ENCODE measurements at places on chromosomes 7 and 10.

- no peak for DNase-seq
These were observed 51.9 kb upstream of the A1CF start for GRCh38 chr10:50937230-50937907.

DNA sequence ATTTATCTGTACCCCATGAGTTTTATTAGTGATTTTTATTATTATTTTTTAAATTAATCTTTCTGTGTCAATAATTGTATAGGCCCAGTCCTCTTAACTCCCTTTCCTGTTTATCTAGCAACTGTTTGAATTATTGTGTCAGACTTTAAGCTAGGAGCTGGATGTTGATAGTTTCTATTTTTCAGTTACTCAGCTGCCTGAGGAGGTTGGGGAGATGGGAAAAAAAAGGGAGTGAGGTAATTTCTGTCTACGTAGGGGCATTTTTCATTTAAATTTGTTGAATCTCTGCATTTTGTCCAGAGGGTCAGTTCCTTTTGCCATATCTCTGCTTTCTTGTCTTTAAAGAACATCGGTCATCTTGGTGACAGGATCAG lies 5.0 kb upstream of the ZNF518A start:
- DNase-seq = no peak

- DNase-seq = no peak
These were observed 85.4 kb downstream of the CDK6 start for GRCh38 chr7:92750946-92751345.

- no peak for DNase-seq
These were observed 5.0 kb downstream of the AKR1B10 start for GRCh38 chr7:134532180-134532953.

- no peak for DNase-seq
These were observed 12.0 kb upstream of the DHTKD1 start for GRCh38 chr10:12056748-12057147.

DNA sequence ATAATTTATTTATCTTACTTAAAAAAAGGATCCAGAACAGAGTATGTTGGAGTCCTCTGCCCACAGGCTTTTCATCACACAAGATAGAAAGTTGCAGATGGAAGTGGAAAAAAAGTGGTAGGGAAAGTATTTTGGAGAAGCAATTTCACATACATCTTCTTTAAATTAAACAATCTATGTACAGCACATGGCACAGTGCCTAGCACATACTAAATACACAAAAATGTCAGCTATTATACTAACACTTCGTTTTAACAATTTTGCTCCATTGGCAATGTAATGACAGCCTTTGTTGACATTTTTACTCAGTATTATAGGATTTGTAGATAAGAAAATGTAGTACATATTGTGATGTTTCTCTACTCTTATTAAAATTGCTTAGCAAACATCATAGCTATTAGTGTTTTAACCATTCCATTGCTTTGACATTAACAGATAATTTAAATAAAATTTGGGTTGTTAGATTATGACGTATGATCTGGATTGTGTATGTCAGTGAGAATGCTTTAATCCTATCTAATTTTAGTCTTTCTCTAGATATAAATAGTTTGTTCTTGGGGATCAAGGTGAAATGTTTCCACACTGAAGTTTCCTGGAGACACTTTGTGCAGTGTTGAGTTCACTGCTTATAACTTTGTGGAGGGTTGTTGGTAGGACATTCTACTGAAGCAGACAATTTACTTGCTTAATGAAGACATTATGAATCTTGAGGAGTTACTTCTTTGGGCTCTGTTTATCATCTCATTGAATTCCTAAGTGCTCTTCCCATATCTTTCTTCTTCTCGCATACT lies 202.8 kb upstream of the DKK1 start:
- no peak for DNase-seq

DNA sequence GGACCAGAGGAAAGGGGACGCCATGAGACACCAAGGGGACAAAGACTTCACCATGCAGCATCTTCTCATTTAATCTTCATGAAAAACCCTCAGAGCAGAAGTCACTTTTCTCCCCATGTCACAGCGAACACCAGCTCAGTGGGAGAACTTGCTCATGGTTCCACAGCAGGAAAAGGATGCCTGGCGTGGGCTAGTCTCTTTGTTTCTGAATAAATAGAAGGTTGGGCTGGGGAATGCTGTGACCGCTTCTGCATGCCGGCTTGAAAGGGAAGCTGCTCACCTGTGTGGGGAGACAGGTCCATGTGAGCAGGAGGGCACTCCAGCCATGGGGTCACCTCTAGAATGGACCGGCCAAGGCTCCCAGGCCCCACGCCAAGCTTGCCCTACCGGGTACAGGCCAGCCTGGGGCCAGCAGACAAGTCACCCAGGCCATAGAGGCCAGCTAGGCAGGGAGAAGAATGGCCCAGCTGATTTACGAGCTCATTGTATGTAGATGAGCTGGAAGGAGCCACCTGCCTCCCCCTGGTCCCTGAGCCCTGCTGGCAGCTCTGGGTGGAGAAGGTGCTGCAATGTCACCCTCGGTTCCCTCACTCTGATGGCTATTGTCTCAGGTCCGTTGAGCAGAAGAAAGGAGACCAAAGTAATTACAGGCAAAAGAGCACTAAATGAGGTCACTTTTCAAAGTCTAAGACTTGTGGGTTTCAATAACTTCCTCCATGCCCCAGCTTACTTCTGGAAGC lies 82.0 kb upstream of the PDZD8 start:
- DNase-seq = no peak

DNA sequence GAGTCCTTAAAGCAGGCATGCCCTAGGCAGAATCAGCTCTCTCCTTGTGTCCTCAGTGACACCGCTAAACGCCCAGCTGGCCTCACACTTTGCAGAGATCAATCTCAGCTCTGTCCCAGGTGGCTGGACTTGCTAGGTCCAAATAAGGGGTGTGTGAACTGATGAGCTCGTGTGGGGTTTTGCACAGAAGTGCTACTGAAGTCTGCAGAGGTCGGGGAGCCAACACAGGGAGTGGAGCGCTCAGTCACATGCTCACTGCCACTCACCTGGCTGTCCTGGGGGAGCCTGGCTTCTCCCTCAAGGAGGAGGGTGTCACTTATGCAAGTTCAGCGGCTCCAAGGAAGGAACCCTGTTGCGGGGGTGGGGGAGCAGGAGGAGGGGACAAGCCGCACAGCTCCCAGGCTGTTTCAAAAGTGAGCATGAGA lies 2.0 kb downstream of the ELN start:
- DNase-seq = no peak

- DNase-seq = no peak
These were observed 44.9 kb downstream of the PPP1R3C start for GRCh38 chr10:91587710-91588638.

DNA sequence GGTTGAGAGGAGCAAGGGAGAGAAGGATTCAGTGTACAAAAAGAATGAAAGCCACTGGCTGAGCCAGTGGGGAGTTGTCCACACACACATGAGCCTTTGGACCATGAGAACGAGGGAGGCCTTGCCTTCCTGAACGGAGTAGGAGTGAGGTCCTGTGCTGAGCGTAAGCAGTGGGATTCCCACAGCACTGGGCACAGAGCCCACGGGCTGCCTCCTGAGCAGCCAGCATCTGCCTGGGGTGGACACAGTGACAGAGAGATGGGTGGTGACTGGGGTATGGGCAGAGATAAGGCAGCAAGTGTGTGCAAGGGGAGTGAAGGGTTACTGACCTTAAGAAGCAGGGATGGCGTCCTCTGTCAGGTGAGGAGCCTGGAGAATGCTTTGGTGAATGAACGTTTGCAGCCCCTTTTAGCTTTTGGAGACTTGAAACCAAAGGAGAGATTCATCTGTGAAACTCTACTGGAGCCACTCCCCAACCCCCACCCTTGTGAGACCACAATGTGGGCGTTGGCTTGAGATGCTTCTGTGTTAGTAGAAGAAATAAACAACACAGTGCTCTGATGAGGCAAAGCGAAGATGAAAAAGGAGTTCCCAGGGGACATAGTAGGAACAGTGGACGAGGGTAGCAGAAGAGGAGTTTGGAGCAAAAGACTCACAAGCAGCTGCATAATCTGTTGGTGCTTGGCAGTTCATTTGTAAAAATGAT lies 56.5 kb downstream of the FIGNL1 start:
- no peak for DNase-seq

DNA sequence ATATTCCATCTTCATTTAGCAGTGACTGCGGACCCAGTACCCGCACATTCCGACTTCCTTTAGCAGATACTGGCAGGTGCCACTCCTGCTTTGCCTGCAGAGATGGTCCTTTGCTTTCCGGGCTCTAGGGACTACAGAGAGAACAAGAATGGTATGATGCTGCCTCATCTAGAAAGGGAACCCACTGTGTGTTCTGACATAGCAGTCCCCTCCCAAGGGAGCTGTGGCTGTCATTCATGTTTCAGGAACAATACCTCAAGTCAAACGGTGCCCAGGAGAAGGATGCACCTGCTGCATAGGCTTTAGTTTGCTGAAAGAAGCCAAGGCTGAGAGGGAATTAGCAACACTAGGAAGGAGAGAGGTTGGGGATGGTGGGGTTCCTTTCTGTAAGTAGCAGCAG lies 15.9 kb upstream of the TMEM72 start:
- no peak for DNase-seq

- no peak for DNase-seq
These were observed 380.9 kb downstream of the LRRTM3 start for GRCh38 chr10:67306588-67307205.

DNA sequence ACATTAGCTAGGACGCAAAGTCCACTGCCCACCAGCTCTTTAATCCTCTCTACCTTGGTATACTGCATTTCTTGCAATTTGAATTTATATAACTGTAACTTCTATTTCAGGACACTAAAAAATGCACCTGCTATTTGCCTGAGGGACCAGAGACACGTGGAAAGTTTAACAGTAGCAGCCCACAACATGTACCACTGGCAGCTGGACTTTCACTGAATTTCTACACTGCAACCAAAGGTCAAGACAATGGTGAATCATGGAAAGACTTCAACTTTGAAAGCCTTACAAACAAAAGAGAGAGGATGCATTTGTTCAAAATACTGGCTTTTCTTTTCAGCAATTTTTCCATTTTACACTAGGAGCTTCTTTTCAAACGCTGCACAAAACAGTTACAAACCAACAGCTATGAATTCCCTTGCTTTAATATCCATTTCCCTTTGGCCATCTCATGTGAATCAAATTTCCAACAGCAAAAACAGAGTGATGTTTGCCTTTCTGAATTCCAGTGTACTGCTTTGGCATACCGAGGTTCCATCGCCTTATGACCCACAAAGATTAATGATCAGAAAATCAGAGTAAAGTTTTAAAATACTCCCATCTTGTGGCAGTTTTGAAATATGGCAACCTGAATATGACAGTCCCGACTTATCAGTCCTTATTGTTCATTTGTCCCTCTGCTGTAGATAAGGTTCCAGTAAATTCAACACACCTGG lies 29.9 kb upstream of the HNRNPH3 start:
- DNase-seq = no peak

DNA sequence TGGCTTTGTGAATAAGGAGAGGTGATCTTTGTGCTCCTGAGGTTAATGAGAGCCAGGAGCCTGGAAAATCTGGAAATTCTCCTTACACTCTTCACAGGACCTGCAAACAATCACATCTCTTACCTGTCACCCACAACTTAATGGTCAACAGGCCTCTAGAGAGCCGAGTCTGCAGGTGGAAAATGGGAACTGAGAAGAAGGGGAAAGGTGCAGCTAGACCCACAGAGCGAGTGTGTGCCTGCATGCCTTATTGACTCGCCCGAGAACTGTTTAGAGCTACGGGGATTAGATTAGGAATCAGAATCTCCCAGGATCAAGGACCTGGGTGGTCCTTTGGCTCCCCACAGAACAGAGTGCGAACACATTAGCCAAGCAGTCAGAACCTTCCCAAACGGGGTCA lies 329.6 kb downstream of the PTEN start:
- no peak for DNase-seq

DNA sequence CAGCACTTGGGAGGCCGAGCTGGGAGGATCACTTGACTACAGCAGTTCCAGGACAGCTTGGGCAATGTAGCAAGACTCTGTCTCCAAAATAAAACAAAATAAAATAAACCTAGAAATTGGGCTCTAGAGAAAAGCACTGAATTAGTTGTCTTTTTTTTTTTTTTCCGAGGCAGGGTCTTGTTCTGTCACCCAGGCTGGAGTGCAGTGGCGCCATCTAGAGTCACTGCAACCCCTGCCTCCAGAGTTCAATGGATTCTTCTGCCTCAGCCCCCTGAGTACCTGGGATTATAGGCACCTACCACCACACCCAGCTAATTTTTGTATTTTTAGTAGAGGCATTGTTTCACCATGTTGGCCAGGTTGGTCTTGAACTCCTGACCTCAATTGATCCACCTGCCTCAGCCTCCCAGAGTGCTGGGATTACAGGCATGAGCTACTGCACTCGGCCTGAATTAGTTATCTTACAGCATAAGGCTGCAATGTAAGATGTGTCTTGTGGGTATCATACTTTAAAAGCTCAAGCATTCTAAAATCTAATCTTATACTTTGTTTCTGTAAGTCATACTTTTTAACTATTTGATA lies 12.8 kb downstream of the MEIG1 start:
- DNase-seq = peak; percentile 28

DNA sequence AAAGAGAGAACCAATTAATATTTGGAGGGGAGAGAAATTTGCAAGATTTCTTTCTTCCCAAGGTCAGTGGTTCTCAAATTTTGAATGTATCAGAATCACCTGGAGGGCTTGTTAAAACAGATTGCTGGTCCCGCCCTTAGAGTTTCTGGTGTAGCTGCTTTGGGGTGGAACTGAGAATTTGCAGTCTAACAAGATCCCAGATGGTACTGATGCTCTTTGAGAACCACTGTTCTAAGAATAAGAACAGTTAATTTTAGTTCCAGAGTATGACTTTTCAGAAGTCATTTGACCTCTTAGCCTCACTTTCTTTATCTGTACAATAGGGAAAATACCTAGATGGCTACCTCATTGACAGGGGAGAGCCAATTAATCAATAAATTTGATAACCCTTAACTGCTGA lies 161.6 kb downstream of the PRKG1 start:
- DNase-seq = no peak

DNA sequence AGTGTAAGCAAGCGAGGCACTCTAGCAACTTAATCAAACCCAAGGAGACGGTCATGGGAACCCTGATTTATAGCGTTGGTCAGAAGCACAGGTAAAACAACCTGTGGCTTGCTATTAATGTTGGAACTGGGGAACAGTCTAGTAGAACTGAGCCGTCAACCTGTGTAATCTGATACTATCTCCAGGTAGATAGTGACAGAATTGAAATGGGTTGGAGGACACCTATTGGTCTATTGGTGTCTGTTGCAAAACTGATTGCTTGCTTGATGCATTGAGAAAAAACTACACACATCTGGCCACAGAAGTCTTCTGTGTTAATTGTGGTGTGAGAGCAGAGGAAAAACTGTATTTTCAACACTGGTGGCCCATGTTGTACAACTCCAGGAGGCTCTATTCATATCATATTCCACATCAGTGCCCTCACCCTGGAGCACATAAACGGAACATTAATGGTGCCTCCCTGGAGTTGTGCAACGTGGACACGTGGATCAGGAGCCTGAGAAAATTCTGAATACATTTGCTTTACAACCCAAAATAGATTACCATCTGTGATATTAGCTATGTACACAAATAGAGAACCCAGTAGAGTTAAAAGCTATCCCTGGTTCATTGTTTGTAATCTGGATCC lies 112.2 kb downstream of the MYO3A start:
- no peak for DNase-seq

GRCh38 chr7:30977222-30977621 lies 13.5 kb downstream of the GHRHR start:
- DNase-seq = no peak

GRCh38 chr7:138885383-138886147 lies 87.6 kb upstream of the ATP6V0A4 start:
- no peak for DNase-seq
